ENCODE measurements at places on chromosomes 2 and 18. TPM values are rescaled to one million over a fixed set of nuclear protein-coding genes. Genes with fewer than 3 reads are reported as not detected.

GRCh38 chr2:168993538-168993937 is 37.6 kb downstream of the ABCB11 start:
- no peak for DNase-seq

The MAP2 gene
- 4.5 TPM for total RNA-seq

GRCh38 chr2:224440988-224441387 is 39.1 kb upstream of the FAM124B start:
- no peak for DNase-seq

GRCh38 chr2:191907545-191907944 is 60.7 kb upstream of the CAVIN2 start:
- DNase-seq = peak; percentile 15

DNA sequence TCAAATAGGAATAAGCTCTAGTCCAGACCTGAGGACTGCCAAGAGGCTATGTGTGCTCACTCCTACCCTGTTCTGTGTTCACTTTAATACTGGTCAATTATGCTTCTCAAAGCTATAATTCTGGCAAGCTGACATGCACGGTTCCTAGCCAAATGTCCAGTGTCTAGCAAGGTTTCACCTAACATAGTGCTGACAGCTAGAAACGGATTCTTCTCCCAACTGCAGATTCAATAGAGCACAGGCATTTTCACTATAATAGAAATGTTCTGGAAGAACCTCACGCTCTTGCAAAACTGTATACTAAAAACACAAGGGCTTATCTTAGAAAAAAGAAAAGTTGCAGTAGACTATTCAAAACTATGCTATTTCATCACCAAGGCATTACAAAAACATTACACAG is 45.1 kb downstream of the HDAC4 start:
- no peak for DNase-seq

DNA sequence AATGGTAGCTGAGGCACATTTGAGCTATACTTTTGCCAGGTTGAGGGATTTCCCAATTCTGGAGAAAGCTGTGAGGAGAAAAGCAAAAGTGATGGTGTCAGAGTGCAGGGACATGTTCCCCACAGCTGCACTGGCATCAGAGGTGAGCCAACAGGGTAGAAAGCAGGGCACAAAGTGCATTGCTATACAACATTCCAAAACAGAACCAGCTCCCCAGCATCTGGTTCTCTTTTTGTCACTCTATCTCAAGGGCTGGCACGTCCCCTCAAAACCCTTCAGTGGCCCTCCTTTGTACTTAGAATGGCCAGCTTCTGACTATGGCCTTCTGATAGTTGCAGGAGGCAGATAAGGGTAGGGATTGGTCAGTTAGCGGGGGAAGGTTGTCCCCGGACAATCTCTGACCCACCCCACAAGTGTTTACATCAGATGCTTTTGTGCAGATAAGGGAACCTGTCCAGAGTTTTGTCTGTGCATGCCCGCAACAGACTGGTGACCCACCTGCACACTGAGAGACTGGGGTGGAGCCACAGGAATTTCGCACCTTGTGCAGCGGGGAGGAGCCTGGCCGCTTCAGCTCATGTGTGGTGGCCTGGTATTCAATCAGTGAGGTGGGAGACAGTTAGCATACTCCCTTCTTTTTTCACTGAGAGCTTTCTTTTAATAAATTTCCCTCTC is 31.0 kb upstream of the TMEM17 start:
- DNase-seq = no peak

The CHRNG gene
- not detected for total RNA-seq

The POTEC gene
- not detected for total RNA-seq

DNA sequence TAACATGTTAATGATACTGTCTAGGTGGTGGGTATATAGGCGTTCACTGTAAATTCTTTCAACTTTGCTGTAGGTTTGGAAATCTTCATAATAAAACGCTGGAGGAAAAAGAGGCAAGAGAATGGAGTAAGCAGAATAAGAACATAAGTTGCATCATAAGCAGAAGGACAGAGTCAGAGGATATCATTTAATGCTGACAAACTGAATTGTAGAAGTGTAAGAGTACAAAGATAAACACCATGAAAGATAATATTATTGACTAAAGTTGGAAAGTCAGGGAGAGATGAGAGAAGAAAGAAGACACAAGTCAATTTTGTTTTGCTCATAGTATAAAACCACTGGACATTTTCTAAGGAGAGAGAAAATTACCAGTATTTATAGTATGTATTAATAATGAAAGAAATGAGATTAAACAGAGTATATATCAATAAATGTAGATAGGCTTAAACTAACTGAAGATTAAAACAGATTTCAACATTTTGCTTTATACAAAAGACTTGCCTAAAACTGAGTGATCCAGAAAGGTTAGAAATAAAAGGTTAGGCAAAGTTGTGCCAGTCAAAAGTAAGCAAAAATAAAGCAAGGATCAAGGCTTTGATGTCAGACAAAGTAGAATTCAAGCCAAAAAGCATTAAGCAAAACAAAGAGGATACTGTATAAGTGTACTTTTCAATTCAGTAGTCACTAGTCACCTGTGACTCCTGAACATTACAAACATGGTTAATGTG is 42.4 kb upstream of the VIT start:
- DNase-seq = no peak

The AMMECR1L gene
- 8.2 TPM for total RNA-seq

DNA sequence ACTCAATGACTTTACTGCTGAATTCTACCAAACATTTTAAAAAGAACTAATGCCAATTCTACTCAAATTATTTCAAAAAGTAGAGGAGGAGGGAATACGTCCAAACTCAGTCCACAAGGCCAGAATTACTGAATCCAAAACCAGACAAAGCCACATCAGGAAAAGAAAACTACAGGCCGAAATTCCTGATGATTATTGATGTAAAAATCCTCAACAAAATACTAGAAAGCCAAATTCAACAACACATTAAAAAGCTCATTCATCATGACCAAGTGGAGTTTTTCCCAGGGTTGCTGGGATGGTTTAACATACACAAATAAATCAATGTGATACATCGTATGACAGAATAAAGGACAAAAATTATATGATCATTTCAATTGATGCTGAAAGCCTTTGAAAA is 103.9 kb upstream of the UBE2E3 start:
- no peak for DNase-seq

The RIT2 gene
- not detected for total RNA-seq

DNA sequence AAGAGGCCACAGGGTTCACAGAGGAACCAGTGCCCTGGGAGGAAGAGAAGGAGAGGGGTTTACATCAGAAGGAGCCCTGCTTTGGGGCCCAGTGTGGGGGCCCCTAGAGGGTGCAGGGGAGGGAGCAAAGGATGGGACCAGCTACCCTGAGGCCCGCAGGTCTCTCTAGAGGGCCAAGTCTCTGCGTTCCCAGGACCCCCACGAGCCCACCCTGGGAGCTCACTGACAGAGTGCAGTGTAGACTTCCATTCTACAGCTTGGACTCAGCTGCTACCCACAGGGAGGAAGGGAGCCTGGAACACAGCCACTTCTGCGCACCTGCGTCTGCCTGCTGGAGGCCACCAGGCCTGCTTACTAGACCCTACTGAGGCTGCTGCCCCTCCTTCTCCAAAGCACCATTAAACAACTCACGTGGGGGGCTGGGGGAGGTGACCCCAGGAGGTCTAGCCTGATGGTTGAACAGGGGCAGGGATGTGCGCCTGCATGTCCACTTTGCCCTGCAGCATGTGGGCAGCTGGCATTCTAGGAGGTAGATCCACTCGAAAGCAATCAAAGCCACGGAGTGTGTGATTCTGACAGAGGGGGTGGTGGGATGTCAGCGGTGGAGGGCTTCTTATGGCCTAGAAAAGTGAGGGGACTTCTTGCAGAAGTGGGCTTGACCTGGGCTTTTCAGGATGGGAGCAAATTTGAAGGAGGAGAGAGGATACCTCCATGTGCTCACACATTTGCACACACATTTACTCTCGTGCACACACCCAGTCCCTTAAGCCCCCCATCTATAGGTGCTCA is 90.2 kb downstream of the ZFP36L2 start:
- no peak for DNase-seq

The ACMSD gene
- not detected for total RNA-seq

DNA sequence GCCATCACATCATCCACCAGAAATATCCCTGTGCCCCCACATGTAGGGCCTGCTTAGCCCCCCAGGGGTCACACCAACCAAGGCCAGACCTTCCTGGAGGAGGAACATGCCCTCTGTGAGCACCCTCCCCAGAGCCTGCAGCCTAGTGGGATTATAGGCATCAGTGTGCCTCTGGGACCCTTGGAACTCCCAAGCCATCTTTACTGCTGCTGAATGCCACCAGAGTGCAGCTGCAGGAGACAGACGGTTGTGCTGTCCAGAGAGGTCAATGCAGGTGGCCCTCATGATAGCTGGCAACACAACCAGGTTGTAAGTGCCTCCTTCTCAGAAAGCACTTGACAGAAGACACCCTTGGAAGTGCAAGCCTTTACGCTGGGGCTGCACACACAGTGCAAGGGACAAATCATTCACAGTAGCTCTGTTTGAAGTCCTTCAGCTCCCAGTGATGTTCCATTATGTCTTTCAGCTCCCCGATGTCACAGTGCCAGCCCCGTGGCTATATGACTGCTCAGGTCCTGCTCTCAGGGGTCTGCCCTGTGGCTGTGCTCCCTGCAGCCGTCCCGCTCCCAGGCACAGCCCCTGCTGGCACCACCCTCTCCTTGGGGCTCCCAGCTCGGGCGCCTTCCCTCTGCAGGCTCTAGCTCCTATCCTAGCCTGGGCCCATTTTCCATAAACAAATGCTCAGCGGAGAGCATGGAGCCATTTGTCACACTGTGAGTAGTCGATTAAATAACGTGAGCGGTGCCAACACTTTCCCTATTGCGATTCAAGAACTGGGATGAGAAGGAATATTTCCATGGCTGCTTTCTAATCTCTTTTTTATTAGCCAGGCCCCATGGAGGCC is 65.1 kb downstream of the EDAR start:
- no peak for DNase-seq

GRCh38 chr2:21793461-21793860 is 669.7 kb downstream of the TDRD15 start:
- no peak for DNase-seq

- no peak for DNase-seq
These were observed 39.9 kb downstream of the CROCC2 start for GRCh38 chr2:240946046-240946445.

DNA sequence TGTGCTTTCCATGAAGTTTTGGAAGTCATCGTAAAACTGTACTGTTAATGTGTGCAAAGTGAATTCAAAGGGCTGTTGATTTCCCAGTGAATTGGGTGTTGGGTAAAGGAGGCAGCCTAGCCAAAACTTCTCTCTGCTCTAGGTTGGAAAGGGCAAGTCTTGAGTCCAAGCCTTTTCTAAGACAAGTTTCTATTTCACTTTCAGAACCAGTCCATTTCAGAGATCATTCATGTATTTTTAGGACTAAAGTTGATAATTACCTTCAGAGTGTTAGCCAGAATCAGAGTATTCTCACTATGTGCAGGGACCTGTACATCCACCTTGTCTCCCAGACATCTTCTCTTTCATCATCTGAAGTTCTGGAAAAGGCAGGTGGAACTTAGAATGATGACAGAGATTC is 636.1 kb upstream of the KLHL29 start:
- no peak for DNase-seq

DNA sequence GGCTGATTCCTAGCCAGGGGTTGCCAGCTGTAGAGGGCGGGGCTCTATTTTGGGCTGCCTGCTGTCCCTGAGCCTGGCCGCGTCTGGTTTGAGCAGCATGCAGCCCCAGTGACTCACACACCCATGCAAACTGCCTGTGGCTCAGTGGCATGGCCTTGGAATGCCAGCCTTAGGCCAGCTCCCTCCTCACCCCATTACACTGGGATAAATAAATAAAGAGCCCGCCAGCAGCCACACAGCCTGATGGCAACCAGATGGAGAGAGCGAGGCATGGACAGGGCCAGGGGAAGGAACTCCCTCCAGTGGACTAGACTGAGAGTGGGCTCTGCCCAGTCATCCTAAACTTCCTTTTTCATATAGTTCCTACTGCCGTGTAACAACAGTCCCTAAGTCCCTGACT is 18.3 kb downstream of the NHEJ1 start:
- no peak for DNase-seq

The TLX2 gene
- total RNA-seq = not detected

- DNase-seq = no peak
These were observed 34.9 kb downstream of the OSBPL1A start for GRCh38 chr18:24362757-24363156.

DNA sequence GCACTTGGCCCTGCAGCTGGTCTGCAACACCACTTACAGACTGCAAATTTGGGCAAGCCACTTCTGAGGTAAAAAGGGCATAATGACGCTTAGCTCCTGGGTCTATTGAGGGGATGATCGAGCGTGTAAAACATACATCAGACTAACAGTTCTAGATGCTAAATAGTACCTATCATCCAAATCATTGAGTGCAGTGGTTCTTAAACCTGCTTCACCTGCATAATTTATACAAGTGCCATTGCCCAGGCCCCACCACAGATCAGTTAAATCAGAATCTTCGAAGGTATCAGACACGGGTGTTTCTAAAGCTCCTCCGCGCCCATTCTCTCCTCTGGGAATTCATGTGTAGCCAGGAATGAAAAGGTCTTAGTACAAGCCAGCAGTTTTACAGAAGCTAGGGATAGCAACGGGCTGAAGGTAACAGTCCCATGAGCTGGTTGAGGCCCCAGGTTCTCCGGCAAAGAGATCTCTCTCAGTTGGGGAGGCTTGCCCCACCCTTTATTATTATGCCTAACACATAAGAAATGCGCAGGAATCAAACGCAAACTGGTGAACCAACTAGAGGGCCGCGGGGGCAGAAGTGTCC is 737 bp upstream of the RNF181 start:
- DNase-seq = no peak
